Activated effector memory CD4-positive, alpha-beta T cell treated with anti-CD3 and anti-CD28 coated beads, Interleukin-2, amount 50 U/mL, for 16 hours (primary cell): ENCODE measurements at places on chromosomes 1 and 21.

- no peak for DNase-seq
Observed at GRCh38 chr1:16183765-16184556, 28.1 kb upstream of the EPHA2 start.

- no peak for DNase-seq
Observed at GRCh38 chr1:179754041-179754624, 11.0 kb downstream of the FAM163A start.

GRCh38 chr1:63101336-63101735 is 221.0 kb upstream of the FOXD3 start:
- no peak for DNase-seq

- no peak for DNase-seq
Observed at GRCh38 chr1:201785291-201785690, 43.7 kb upstream of the IPO9 start.

DNA sequence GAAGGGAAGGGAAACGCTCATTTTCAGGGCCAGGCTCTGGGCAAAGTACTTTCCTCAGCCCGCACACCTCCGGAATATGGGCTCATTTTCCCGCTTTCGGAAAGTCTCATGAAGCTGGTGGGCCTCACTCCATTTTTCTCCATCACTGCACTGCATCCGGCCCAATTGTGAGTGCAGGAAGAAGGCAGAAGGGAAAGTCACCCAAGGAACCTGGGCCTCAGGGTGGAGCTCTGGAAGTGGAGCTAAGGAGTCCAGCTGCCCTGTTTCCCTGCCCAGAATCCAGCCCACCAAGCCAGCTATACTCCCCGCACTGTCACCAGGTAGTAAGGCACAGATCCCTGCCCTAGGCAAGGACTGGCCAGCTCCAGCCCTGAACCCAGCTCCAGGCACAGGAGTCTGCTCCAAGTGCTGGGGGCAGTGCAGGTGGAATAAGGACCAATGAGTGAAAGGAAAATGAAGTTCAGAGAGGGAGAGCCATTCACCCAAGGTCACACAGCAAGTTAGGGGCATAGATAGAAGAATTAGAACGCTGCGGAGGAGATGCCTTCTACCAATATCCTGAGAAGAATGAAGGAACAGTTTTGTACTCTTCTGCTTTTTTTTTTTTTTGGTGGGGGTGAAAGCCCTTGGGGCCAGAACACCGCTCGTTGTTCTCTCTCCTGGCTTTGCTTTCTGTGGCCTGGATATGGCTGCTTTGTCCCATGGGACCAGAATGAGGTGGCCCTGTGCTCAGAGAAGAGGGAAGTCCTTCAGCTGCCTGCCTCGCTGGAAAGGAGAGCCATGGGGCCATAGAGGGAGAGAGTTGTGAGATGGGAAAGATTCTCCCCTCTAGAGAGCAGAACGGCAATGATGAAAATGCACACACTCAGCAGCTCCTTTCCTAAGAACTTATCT is 10.0 kb downstream of the LRP8 start:
- DNase-seq = no peak

DNA sequence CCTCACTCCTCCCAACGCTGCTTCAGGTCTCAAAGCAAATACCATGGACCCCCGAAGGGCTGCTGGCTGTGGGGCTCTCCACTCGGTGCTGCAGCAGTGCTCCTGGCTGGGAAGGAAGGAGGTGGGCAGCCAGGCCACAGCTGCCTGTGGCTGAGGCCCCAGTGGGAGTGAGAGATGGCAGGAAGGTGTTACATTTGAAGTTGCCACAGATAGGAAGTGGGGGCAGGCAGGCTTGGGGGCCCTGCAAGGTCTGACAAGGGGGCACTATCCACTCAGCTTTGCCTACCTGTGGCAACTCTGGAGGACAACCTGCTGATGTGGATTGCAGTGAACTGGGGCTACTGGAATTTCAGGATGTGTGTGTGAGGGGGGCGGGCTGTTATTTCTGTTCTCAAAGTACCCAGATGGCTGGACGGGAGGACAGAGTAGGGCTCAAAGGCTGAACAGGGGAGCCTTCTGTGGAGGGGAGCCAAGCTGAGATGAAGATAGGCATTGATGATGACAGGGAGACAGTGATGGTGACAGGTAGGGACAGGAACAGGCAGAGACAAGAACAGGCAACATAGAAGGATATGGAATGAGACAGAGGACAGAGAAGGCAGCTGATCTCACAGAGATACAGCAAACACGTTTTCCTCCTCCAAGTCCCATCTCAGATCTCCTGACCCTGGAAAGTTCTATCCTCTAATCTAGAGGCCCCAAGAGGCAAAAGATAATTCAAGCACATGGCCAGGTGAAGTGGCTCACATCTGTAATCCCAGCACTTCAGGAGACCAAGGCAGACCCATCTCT is 1.8 kb downstream of the ZNF683 start:
- DNase-seq = no peak

DNA sequence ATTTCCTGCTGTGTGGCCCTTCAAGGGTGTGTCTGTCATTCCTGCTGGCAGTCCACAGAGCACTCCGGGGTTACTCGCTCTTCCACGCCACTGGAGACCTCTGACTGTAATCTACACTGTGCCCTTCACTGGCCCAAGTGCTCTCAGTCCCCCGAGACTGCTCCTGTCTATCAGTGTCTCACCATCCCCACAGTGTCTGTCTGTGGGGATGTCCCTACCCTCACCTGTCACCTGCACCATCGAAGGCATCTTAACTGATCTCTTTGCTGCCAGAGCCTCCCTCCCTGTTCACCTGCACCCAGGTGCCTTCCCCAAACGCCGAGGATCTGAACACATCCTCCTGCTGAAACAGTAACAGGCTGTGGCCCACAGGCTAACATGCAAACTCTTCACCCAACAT is 136.7 kb downstream of the MATN1 start:
- no peak for DNase-seq

DNA sequence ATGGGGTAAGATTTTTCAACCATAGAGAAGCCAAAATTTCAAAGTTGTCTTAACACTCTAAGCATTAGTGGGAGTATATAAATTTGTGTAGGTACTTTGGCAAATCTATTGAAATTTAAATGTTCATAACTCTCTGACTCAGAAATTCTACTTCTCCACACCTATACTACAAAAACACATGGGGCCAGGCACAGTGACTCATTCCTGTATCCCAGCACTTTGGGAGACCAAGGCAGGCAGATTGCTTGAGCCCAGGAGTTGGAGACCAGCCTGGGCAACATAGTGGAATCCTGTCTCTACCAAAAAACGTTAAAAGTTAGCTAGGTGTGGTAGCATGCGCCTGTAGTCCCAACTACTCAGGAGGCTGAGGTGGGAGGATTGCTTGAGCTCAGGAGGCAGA is 41.3 kb upstream of the RAVER2 start:
- no peak for DNase-seq

DNA sequence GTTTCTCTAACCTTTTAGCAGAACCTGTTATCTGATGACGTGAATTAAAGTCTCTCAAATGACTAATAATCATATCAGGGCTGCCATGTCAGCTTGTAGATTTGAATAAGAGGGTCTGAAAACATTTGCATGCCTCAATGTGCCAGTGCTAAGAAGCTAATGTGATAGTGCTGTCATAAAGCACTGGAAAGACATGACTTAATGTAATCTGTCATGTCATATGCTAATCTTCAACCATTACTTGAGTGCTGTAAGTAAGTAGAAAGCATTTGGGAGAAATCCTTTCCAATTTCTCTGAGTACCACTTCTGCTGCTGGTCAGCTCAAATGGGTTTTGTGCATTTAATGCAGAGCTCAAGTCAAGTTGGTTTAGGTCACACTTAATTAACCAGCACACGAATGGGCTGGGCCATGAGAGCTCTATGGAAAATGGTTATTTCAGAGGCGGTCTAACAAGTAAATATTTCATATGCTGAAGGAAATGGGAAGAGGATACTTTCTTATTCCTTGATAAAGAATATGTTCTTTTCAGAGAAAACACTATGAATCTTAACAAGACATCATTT is 609.2 kb downstream of the LMO4 start:
- DNase-seq = no peak

GRCh38 chr21:44599264-44600029 is 950 bp upstream of the KRTAP10-7 start:
- no peak for DNase-seq

- DNase-seq = no peak
Observed at GRCh38 chr1:223258751-223259198, 105.2 kb downstream of the SUSD4 start.

- DNase-seq = peak; percentile 62
Observed at GRCh38 chr1:145991735-145992412, 4.5 kb downstream of the TXNIP start.

DNA sequence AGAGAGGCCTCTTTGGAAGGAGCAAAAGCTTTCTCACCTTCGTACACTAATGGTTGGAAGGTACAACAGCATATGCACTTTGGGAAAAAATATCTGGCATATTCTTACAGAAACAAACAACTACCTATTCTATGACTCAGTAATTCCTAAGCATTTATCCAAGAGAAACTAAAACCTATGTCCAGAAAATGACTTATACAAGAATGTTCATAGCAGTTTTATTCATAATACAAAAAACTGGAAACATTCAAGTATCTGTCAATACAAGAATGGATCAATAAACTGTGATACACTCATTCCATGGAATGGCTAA is 8.2 kb downstream of the NBPF1 start:
- DNase-seq = no peak

GRCh38 chr1:19010995-19011844 is 54.7 kb upstream of the IFFO2 start:
- peak; percentile 90 for DNase-seq

DNA sequence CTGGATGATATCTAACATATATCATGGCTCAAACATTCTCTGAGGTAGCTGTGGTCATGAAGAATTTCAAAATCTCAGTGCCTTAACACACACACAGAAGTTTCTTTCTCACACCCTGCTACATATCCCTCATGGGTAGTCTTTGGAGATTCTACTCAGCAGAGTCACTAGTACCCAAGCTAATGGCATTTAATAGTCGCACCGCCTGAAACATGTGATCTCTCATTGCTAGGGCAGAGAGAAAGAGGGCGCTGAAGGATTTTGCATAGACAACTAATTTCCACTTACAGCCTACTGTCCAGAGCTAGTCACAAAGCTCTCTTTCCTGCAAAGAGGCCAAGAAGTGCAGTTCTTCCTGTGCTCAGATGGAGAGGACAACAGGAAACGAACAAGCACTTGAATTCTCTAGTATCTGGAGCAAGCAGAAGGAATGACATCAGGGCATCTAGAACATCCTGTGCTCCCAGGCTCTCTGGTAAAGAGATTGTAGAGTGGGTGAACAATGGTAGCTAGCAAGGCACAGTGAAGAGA is 183.4 kb upstream of the PTBP2 start:
- no peak for DNase-seq

GRCh38 chr1:224502459-224503160 is 68.0 kb upstream of the WDR26 start:
- DNase-seq = no peak

DNA sequence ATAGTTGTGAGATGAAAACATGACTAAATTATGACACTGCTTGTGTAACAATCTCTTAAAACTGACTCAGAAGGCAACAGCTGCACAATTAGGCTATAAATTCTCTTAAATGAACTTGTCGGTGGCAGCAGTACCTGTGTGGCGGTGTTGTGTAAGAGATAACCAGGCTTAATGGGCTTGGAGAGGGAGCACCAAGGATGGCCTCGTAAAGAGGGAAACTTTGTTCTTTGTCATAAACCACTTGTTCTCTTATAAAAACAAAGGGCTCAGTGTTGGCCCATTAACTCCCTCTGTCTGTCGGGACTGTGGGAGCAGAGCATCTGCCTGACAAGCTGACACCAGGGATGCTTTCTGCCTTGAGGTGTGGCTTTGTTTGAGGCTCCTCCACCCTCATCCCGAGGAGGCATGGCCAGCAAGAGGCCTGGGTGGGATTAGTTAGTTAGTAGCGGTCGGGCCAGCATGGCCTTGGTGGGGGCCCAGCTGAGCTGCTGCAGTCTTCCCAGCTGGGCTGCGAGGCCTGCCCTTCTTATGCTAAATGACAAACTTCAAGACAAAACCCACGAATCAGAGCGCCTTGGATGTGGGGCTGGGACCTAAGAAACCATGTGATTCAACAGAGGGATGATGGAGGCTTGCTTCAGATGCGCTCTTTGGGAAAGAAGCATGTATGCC is 171.4 kb downstream of the CAMTA1 start:
- no peak for DNase-seq

- no peak for DNase-seq
Observed at GRCh38 chr1:61204528-61204927, 122.2 kb downstream of the NFIA start.

DNA sequence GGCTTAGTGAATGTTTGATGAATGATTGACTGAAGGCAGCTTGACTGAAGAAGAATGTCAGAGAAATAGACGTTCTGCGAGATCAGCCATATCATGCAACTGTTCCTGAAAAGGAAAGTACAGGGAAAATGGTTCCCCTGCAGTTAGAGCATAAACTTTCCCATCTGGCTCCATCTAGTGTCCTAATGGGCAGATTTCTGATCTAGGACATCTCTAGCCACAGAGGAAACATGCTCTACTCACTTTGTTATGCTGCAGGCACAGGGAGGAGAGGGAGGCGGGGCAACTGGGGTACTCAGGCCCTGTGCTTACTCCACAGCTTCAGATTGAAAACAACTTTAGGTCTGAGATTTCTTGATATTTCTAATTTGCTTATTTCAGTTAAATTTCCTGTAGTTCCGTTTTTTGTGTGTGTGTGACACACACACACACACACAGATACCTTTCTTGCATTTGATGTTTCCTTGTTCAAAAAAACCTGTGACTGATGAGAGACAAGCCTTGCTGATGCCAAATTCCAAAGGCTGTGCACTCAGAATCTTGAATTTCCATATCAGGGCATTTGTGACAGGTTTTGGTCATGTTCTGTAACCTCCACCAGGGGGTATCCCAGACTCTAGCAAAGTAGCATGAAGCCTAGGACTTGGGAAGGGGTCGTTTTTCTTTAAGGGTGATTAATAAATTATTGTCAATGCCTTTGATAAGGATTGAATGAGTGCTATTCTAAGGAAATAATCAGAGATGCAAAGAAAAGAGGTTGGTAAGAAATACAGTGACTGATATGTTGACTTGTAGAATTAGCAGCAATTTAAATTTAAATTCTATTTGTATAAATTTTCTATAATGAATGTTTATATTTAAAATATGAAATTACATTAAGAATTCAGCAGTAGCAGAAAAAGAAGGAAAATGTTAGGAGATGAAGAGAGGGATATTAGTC is 139.7 kb upstream of the BEND5 start:
- DNase-seq = no peak

DNA sequence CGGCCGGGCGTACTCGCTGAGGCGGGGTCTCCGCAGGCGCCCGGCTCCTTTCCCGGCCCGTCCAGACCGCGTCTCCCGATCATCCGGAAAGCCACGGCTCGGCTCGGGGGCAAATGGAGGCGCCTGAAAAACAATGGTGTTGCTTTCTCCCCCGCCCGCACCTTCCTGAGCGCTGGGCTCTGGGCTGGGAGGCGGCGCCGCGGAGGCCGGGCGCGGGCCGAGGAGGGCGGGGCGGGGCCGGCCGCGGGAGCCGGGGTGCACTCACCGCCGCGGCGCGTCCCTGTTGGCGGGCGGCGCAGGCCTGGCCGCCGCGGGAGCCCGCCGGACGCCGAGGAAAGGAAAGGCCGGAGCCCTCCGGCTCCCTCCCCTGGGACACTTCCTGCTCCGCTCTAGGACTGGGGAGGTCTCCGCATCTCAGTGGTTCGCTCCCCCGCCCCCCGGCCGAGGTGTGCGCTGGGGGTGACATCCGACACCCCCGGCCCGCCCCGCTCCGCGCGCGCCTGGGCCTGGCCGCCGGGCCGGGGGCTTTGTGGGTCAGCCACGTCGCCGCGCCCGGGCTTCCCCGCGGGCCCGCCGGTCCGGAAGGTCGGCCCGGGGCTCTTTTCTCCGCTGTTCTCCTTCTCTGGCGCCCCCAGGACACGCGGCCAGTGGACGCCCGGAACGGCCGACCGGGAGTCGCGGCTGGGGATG is at the start of gene ZNF496:
Gene ZNF496, minus strand, starts transcription at position 343 of the 690 bp plus-strand sequence. CDS start 2,289 bp downstream, outside the sequence.
- DNase-seq = peak; percentile 82
